ENCODE measurements at places on chromosomes 16 and 17.

DNA sequence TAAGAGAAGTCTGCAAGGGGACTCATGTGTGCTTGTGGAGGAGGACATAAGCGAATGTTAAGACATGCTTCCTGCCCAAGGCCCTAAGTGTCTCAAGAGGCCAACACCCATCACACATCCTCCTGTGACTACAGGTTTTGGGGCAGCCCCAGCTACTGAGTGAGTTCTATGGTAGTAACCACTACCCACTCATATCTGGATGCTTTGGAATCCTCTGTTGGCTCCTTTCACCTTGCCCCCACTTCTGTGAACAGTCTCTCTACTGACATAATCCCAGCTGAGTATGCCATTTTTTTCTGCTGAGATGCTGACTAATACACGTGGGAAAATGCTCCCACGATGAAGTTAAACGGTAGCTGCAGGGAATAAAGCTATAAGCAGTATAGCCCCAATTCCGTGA, 153.5 kb downstream of the VPS53 start:
- DNase-seq, result no peak

GRCh38 chr16:1828645-1829410, 1.8 kb downstream of the FAHD1 start:
- no peak for DNase-seq

GRCh38 chr16:57266531-57267260, 17.8 kb downstream of the PLLP start:
- no peak for DNase-seq

GRCh38 chr17:78141437-78142118, 4.6 kb upstream of the C17orf99 start:
- DNase-seq, result no peak

GRCh38 chr16:19559242-19559910, 3.9 kb downstream of the VPS35L start:
- peak; percentile 14 for DNase-seq

DNA sequence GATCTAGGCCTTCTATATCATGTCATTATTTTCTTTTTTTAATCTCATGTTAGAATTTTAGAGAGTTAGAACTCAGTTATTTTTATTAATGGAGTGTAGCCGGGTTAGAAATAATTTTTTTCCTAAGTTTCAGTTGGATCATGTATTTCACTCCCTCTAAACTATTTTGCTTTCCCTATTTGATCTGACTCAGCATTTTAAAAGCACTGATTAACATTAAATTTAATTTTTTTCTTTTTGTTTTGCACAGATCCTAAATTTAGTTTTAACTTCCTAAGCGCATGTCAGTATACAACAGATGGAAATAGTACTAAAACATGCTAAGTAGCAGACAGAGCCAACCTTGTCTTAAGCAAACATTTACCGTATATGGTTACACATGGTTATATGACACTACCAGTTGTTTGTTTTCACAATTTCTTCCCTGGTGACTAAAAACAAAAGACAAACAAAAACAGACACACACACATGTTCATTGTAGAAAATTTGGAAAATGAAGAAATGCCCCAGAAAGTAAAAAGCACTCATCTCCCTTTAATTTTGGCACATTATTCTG, 33.6 kb upstream of the RAB11FIP4 start:
- DNase-seq, result no peak

DNA sequence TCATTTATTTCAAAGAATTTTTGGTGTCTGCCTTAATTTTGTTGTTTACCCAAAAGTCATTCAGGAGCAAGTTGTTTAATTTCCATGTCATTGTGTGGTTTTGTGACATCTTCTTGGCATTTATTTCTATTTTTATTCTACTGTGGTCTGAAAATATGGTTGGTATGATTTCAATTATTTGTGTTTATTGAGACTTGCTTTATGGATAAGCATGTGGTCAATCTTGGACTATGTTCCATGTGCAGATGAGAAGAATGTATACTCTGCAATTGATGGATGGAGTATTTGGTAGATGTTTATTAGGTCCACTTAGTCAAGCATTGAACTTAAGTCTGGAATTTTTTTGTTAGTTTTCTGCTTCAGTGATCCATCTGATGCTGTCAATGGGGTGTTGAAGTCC, 383.0 kb downstream of the PMP22 start:
- no peak for DNase-seq

GRCh38 chr16:4663777-4664465, 29.4 kb upstream of the NUDT16L1 start:
- DNase-seq, result no peak

DNA sequence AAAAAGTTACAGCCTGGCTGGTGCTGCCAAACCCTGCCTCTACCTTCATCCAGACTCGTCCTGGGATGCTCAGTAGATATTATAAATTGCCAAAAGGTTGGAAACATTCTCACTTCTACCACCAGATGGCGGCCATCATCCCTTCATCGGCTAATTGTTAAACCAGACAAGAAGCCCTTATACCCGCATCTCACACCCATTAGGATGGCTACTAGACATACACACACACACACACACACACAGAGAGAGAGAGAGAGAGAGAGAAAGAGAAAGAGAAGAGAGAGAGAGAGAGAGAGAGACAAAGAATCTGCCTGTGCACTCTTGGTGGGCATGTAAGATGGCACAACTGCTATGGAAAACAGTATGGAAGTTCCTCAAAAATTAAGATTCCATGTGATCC, 15.0 kb upstream of the SCIMP start:
- peak; percentile 57 for DNase-seq

DNA sequence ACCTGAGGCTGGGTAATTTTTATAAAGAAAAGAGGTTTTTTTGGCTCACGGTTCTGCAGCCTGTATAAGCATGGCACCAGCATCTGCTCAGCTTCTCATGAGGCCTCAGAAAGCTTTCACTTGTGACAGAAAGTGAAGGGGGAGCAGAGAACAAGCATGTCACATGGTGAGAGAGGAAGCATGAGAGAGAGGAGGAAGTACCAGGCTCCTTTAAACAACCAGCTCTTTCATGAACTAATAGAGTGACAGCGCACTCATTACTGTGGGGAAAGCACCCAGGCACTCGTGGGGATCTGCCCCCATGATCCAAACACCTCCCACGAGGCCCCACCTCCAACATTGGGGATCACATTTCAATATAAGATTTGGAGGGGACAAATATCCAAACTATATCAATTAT, 86.8 kb downstream of the USP32 start:
- no peak for DNase-seq

DNA sequence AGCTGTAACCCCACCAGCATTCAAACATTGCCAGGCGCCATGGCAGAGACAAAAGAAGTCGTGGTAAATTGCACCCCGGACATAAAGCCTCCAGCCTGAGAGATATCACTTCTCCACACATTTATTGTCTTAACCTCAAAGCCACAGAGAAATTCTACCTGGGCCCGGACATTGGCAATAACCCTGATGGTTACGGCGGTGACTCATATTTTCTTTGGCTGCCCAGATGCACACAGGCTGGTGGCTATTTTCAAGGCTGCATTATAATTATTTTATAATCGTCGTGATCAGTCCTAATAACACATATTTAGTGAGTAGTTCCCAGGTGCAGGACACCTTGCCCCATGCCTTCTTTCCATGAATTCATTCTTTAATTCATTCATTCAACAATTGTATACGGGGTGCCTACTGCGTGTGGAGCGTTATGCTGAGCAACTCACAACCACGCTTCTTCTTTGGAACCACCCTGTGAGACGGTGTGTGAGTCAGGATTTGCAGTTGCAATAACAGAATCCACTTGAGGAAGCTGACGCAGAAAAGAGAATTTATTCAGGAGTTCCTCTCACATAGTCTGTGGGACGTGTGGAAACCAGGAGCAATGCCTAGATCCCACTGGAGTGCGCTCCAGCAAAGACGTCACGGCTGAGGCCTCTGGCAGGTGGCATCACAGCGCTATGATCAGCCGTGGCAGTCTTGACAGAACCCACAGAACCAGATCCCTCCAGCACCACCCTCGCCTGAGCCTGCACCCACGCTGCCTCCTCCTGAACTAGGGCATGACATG, 245.7 kb downstream of the FOXL1 start:
- DNase-seq, result no peak

DNA sequence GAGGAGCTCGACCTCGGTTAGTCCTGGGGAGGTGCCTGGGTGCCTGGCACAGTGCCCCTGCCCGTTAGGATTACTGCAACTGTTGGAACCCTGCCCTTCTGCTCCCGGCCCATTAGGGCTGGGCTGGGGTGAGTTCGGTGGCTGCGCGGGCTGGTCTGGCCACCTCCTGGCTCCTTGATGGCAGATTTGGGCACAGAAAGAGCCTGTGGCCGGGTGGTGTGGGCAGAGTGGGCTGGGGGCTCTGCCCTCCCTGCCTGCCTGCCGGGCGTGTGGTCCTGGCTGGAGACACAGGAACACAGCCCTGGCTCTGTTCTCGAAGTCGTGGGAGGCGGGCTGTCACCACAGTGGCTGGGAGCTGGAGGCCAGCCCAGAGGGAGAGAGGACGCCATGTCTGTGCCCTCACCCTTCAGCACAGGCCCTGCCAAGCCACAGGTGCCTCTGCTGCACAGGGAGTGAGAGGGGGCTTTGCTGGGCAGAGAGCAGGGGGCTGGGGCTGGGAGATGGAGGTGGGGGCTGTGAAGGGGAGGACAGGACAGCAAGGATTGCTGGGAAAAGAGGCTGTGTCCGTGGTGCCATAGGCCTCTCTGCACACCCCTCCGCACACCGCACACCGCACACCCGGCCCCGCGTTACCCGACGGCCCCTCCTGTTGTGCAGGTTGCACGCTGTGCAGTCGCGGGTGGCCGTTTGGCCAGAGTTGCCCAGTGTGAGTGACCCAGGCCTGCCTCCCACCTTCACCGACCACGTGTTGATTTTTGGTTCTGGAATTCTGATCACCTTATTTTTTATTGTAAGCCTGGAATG, 236.6 kb upstream of the GSE1 start:
- no peak for DNase-seq

DNA sequence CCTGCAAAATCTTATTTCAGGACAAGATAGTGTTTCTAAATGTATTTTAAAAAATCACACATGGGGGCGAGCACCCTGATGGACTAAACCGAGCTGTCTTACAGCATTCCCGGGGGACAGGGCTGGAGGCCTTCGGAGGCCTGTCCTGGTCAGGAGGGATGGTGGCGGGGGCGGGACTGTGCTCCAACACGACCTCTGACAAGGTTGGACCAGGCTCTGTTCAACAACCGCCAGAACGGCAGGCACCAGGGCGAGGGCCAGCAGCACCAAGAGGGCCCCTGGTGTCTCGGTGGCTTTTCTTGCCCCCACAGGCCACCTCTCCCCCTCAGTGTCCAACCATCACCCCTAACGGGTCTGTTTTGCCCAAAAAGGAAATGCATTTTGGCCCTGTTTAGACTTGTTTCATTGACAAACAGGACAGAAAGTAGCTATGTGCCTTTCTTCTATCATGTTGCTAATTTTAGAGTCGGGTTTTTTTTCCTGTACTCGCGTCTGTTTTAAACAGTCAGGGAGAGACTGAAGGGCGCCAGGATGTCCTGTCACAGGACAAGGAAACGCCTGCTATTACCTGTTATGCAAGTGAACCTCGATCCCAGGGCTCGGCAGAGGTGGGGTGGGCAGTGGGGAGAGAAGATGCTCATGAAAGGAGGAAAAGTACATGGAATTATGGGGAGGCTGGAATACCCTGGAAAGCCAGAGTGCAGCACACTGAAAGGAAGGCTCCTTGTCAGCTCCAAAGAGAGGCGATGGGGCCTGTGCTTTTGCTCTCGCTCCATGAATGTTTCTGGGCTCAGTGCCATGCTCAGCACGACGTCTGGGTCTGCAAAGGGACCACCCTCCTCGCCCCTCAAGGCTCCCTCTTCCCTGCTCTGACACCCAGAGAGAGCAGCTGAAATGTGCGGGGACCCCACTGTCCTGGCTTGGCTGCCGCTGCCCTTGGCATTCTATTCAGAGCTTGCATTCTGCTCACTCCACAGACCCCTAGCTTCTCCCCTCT, 11.9 kb downstream of the TMEM204 start:
- DNase-seq, result no peak

- no peak for DNase-seq
These were observed 435.6 kb downstream of the WWOX start for GRCh38 chr16:78535098-78535497.

DNA sequence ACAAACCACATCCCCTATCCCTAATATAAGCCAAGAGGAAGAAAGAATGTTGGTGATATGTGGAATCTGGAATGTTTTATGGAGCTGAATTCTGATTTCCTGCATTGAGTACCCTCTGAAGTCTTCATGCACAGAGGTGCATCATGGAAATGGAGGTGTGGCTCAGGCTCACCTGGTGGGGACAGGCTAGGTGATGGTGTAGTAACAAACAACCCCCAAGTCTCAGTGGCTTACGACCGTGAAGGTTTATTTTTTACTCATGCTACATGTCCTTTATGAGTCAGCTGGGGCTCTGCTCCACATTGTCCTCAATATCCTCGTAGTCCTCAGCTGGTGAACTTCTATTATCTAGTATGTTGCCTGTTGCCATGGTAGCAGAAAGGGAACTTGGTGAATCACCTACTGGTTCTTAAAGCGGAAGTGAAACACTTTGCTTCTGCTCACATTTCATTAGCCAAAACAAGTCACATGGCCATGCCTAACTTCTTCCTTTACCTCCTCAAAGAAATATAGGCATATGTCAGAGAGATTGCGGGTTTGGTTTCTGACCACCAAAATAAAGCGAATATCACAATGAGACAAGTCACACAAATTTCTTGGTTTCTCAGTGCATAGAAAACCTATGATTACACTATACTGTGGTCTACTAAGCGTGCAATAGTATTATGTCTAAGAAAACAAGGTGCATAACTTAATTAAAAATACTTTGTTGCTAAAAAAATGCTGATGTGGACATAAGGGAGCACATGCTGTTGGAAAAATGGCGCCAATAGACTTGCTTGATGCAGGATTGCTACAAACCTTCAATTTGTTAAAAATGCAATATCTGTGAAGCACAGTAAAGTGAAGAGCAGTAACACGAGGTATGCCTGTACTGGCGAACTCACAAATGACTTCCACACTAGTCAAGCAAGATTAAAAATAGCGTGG, at the start of gene PMFBP1:
Gene PMFBP1 (minus strand): TSS at position 51 of the 930 bp plus-strand sequence. CDS start 947 bp downstream, outside the sequence.
- DNase-seq, result no peak

DNA sequence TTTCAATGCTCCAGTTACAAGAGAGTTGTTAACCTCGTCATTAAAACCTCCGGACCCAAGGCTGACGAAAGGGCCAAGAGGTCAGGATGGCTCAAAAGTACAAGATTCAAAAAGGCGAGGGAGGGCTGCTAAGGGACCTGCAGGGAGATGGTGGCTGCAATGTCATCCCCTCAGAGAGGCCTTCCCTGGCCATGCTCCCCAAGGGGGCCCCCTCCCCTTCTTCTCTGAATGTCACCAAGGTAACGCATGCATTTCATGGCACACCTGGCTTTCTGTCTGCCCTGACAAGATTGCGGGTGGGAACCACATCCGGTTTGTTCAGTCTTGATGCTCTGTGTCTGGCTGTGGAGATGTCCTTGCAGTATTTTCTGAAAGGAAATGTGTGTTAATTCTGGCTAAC, 89.9 kb downstream of the C16orf78 start:
- peak; percentile 11 for DNase-seq

GRCh38 chr16:51051671-51052070, 99.4 kb downstream of the SALL1 start:
- no peak for DNase-seq

Data from activated T-cell treated with anti-CD3 and anti-CD28 coated beads for 4 hours (primary cell).